ELR (cell line): ENCODE measurements at places on chromosomes 2 and 18.

DNA sequence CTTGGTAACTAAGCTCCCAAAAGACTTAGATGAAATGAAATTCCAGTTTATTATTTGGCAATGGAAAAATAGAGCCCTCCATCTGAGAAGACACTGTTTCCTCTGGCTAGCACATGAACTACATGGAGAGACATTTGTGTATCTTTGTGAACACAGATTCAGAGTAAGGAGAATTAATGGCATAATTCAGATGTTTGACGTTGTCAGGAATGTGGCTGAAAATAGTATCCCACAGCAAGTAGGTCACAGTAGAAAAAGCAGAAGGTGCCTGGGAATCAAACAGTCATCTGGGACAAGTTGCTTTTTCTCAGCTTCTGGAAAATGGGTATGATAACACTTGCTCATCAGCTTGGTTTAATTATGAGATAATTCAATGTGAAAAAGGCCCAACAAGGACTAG lies 288.6 kb downstream of the PTPRM start:
- no peak for DNase-seq

DNA sequence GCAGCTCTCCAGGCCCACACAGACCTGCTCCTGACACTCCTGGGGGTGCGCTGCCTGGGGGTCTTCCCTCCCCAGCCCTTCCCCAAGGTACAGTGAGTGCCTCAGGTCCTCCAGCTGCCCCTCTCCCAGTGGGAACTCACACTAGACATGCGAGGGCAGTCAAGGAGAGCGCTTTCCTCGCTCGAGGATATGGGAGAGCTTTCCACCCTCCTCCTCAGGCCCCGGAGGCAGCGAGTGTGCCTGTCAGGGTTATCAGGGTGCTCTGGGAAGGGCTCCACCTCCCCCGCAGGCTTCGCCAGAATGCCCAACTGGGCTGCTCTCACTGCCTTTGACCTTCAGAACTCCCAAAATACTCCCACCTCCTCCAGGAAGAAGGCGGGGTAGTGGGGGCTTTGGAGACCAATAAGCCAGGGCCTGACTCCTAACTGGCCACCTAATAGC lies 85.7 kb upstream of the LAPTM4A start:
- DNase-seq, result no peak

GRCh38 chr2:241844831-241845578 lies 13.7 kb downstream of the PDCD1 start:
- DNase-seq, result no peak

GRCh38 chr2:70710038-70710690 lies 57.8 kb downstream of the ADD2 start:
- no peak for DNase-seq

DNA sequence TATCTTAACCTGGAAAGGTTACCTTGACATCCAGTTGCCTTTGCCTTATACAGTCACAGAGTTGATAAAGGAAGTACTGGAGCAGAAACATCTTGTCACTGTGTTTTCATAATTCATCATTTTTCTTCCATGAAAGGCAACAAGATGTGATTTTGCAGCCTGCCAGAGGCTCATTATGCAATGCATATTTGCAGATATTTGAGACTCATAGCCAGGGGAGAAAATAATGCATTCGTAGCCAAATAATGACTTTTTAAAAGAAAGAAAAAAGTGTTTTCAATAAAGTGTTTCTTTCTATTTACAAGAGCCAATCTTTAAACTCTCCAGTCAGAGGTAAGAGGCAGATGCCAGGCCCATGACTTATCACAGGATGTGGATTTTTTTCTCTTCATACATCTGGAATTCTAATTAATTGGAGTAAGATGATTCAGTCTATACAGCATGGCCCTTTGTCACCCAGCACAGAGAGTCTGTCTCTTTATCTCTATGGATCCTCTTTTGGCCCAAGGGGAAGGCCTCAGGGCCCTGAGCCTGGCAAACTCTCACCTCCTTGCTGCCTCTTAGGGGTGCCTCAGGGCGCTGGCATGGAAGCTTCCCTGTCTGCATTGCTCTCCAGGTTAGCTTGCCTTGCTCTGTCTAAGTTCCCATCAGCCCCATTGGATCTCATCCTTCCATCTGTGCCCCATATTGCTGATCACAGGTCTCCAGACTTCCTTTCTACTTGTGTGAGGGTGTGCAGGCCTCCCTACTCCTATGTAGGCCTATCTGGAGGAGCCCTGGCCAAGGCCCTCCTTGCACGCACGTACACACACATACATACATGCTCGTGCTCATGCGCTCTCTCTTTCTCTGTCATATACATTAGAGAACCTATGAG lies 247.7 kb downstream of the TPGS2 start:
- peak; percentile 90 for DNase-seq

GRCh38 chr2:103959174-103960128 lies 894.5 kb upstream of the POU3F3 start:
- peak; percentile 5 for DNase-seq

- DNase-seq, result no peak
These were observed 59.9 kb downstream of the BIN1 start for GRCh38 chr2:127047054-127047453.

DNA sequence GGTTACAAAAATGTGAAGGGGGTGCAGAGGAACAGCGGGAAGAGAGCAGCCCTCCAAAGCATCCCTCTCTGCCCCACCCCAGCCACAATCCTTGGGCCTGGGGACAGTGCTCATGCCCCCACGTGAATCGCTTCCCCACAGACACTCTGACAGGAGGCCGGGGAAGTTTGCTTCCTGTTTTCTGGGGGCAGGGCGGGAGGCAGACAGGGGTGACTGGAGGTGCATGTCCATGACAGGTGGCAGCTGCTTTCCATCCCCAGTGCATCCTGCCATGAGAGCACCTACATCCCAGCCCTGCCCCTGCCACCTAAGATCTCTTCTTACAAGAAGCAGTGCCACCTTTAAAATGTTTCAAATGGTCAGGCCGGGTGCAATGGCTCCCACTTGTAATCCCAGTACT lies 47.2 kb upstream of the UBE2F start:
- DNase-seq, result no peak

DNA sequence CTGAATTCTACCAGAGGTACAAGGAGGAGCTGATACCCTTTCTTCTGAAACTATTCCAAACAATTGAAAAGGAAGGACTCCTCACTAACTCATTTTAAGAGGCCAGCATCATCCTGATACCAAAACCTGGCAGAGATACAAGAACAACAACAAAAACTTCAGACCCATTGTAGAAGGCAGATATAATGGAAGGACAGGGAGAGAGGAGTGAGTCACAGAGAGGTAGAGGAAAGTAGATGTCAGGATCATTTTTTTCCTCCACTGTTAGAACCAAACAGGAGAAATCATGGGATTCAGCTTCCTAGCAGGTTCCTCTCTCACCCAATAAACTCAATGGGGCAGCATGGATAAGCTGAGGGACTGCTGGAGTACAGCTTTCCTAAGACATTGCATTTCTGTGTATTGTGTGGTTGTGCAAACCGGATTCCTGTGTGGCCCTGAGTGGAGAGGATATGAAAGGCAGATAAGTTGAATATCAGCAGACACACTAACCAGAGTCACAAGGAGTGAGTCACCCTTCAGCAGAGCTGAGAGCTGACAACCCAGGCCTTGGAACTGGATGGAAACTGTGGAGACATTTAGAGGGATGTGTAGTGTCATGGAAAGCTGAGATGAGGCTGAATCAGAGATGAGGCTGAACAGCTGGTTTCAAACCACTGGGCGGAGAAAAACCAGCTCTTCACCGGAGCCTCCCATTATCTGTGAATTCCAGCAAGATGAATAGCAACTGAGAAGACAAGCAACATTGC lies 60.9 kb upstream of the MMADHC start:
- DNase-seq, result peak; percentile 96

DNA sequence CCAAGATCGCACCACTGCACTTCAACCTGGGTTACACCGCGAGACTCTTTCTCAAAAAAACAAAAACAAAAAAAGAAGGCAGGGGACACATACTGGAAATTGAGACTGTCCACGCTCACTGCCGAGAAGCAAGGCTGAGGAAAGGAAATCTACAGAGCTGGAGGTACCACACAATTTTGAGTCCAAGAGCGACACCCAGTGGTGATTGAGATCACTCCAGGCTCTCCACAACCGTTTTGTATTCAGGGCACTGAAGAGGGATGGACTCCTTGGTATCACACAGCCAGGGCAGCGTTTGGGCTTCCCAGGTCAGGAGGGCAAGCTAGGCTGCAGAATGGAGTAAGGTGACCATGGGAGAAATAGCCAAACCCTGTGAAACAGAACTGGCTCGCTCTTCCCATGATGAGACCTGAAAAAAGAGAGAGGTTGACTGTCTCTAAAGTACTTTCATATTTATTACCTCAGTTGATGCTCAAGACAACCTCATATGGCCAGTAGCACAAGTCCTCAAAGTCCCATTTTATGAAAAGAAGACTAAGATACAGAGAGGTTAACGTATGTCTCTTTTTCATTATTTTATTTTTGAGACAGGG lies 74.5 kb upstream of the YPEL5 start:
- peak; percentile 73 for DNase-seq

GRCh38 chr2:193469251-193469650 lies 1274.5 kb upstream of the TMEFF2 start:
- no peak for DNase-seq

DNA sequence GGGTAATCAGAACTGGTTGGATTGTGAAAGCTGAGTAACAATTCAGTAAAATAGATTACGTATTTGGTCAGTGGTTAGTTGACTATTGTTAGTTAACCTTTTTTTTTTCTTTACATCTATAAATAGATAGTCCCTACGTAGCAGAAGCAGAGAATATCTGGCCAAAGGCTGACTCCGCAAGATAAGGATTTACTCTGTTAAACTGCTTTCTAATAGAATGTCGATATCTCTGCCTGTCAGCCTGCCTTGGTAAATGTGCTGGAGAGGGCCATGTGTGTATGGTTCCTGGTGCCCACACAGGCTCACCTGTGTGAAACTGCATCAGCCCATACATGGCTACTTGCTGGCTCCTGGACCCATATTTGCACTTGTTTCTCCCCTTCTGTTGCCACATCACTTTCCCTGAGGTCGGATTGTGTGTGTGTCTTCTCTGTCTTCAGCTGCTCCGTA lies 94.4 kb downstream of the CRIM1 start:
- DNase-seq, result peak; percentile 20

DNA sequence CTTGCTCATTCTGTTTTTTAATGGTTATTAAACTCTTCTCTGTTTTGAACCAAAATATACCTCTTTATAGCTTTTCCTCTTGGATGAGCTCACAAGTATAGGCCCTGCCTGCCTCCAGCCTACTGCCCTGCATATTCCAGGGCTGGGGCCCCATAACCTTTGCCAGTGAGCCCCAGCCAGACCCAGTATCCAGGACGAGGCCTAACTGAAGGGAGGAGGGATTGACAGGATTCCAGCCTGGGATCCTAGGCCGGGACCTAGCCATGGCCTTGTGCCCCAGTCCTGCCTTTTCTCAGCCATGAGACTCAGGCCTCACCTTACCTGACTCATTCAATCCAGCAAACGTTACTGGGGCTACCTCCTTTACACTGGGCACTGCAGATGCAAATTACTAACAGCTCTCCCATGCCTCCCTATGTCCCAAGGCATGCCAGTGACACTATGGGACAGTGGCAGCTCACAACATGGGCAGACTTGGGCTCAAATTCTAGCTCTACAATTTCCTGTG lies 159.2 kb downstream of the DDX1 start:
- DNase-seq, result no peak
